Naive thymus-derived CD8-positive, alpha-beta T cell (primary cell): ENCODE measurements at places on chromosomes 2 and 18.

DNA sequence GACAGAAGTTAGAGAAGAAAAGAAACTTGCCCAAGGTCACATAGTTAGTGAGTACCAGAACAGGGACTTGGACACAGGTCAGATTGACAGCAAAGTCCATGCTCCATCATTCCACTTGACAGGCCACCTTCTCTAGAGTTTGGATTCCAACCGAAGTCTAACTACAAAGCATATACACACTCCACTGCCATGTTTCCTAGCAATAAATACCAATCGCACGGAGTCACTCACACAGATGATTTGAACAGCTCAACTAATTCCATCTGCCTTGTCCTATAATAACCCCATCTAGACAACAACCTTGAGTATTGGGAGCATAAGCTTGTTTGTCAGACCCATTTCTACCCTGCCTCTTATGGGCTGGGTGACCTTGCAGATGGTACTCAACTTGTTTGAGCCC lies 334.6 kb upstream of the MGAT5 start:
- DNase-seq: no peak

GRCh38 chr18:12855916-12856315 lies 28.1 kb downstream of the PTPN2 start:
- DNase-seq: no peak

DNA sequence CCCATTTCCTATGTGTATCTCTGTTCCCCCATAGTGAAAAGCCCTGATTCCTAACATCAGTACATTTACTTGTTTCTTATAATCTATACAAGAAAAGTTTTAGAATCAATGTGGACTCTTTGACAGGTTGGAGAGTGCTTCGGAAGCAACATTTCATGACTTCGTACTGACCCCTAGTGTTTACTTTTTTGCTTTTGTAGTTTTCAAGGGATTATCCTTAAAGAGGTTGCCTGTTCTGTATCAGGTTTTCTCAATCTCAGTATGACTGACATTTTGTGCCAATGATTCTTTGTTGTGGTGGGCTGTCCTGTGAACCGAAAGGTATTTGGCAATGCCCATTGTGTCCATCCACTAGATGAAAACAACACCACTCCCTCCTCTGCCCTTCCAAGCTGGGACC lies 43.3 kb upstream of the SERPINB2 start:
- DNase-seq: no peak

- DNase-seq: no peak
Measured at GRCh38 chr2:15069149-15069548, 436.6 kb downstream of the LRATD1 start.

DNA sequence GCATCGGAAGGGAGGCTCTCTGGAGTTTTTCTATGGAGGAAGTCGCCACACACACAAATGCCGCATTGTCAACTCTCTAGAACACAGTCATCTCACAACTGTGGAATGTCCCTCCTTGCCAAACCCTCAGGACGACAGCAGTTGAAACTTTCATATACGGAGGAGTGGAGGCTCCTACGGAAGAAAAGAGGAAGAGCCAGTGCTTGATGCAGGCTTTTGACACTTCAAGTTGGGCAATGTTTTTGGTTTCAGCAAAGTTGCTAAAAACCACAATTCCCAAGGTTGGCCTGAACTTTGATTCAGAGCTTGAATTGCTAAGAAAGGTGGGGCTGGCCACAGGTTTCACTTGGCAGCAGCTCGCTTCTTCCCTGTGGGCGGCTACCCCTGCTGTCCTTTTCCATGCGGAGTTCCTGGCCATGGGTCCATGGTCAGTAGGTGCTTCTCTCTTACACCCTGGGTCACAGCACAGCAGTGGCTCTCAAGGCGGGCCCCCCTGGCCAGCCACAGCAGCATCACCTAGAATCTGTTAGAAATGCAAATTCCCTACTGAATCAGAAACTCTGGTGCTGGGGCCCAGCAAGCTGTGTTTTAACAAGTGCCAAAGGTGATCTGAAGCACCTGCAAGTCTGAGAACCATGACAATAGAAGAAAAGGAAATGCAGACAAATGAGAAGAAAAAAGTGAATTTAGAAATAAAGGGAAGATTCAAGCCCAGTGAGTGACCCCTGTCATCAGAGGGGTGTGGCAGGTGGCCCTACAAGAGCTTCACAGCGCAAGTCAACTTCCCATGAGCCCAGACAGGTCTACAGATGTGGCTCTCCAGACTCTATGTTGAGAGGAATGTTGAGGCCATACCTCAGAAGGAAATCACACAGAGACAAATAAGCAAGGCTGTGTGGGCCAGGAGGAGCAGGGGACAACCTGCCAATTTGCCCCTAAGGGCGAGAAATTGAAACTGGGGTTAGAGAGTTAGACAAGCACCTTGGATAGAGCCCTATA lies 856.4 kb downstream of the RNF144A start:
- no peak for DNase-seq

- no peak for DNase-seq
Measured at GRCh38 chr2:18096836-18097405, 218.5 kb downstream of the KCNS3 start.

DNA sequence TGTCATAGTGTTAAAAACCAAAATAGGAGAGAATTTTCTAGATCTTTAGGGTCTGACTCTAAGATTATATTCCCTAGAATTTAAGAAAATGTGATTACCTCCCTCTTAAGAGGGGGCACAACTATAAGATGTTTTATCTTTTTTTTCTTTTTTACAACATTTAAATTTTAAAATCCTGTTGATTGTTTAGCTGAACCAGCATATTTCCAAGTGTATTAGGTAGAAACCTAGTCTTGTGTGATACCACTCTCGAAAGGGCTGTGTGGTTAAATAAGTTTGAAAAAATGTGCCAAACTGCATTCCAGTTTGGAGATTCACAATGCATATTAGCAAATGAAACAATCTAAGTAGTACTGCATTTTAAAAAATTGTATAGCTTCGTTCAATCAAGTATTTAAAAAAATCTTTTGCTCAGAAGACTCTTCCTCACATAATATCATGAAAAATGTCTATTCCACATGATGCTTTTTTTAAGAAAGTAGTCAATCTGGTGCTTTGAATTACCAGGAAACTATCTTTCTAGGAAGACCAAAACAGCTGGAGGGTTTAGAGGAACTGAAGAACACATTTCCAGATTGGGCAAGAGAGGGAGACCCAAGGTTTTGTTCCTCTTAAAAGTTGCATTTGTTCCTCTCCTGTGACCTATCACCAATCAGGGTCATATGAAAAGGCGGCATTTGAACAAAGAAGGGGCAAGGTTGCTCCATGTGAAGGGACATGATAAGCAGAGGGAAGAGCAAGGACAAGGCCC lies 98.8 kb downstream of the DPP4 start:
- no peak for DNase-seq

DNA sequence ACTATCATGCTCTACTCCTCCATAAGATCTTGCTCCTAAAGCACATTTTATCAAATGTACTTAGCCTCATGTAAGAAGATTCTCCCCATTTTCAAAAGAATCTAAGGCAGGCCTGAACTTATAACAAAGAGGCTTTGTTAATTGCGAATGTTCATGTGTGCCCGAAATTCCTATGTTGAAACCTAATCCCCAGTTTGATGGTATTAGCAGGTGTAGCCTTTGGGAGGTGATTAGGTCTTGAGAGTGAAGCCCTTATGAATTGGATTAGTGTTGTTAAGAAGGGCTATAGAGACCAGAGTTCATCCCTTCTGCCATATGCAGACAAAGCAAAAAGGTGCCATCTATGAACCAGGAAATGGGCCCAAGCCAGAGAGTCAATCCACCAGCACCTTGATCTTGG lies 234.5 kb downstream of the PAX3 start:
- no peak for DNase-seq

GRCh38 chr18:35511428-35511827 lies 13.7 kb upstream of the INO80C start:
- DNase-seq: no peak

GRCh38 chr2:237450583-237450982 lies 36.5 kb upstream of the MLPH start:
- no peak for DNase-seq

GRCh38 chr2:60806595-60806987 lies 50.5 kb downstream of the PAPOLG start:
- DNase-seq: no peak

DNA sequence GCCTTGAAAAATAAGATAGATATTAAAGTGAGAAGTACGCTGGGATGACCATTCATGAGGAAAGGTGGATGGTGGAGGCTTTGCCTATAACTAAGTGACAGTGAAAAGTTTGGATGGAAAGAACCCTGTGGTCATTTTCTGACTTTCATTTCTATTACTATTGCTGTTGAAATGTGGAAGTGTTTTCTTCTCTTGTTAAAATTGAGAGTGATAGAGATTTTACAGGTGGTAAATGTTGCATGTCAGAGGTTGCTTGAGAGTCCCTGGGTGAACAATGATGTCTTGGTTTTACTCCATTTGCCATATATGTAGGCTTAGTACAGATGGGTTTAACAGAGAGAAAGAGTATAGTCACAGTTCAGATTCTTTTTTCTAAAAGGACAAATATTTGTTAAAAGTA lies 18.4 kb downstream of the NCOA1 start:
- no peak for DNase-seq

DNA sequence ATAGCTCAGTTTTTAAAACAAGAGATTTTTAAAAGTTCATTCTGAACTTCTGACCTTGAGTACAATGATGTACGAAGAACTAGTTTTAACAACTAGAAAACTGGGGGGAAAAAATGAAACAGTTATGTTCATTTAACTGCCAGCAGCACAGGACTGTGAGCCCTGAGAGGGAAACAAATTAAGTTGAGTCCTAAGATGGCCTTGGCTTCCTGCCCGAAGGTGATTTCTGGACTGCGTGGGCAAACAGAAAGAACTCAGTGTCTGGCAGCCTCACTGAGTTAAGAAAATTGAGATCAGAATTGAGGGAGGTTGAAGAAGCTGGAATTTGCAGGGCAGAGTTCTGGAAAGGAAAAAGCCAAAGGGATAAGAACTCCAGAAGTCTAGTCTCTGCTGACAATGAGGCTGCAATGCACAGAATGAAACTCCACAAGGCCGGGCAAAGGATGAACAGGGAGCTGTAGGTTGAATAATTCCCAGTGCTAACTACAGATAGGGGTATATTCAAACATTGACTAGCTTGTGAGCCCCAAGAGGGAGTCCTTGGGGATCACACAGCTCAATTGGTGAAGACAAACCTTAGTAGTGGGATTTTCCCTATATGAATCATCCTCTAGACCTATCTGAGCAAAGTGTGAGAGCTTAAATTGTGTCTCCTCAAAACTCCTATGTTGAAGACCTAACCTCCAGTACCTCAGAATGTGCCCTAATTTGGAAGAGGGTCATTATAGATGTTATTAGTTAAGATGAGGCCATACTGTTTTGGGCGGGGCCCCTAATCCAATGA lies 13.1 kb upstream of the CRACDL start:
- no peak for DNase-seq

GRCh38 chr2:176813621-176814049 lies 399.0 kb upstream of the HNRNPA3 start:
- no peak for DNase-seq

DNA sequence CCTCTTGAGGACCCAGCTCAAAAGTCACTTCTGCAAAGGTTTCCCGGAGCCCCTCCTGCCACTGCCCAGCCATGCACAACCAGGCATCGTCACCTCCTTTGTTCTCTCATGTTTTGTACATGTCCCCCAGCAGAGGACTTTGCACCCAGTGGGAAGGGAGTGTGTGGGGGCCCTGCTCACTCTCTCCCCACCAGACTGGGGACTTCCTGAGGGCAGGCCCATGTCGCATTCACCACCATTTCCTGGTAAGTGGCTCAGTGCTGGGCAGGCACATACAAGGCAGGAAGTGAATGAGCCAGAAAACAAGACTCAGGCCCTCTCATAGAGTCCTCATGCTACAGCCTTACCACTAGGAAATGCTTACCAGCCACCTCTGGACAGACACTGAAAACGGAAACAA lies 18.9 kb downstream of the MRPL35 start:
- no peak for DNase-seq

GRCh38 chr2:143745060-143745459 lies 615.8 kb downstream of the ARHGAP15 start:
- DNase-seq: no peak

- DNase-seq: no peak
Measured at GRCh38 chr2:147989102-147989501, 31.4 kb downstream of the ORC4 start.

- no peak for DNase-seq
Measured at GRCh38 chr2:157251932-157252331, 5.6 kb upstream of the GALNT5 start.

DNA sequence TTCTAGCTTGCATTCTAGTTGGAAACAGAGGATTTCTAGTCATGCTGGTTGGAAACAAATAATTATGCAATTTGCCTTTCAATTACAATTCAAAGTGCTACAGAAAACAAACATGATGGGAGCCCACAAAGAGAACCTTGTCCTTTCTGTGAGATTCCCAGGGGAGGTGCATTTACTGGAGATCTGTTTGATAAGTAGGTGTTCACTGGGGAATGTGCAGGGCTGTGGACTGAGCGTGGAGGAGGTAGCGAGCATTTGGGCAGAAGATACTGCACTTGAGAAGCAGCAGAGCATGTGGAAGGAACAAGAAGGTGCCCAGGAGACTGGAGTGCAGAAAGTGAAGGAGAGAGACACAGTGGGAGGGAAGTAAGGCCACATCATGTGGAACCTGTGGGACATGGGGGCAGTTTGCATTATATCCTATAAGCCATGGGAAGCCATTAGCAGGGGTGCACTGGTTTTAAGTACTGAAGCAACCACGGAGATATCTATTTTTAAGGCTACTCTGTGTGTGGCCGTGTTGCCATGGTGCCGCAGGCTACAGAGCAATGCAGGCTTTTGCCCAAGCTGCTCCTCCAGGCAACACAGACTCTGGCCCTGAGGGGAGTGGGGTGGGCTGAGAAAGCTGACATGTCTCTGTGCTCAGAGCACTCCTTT lies 154.0 kb downstream of the ANTXR1 start:
- DNase-seq: no peak

GRCh38 chr18:28153485-28154065 lies 23.4 kb downstream of the CDH2 start:
- no peak for DNase-seq

DNA sequence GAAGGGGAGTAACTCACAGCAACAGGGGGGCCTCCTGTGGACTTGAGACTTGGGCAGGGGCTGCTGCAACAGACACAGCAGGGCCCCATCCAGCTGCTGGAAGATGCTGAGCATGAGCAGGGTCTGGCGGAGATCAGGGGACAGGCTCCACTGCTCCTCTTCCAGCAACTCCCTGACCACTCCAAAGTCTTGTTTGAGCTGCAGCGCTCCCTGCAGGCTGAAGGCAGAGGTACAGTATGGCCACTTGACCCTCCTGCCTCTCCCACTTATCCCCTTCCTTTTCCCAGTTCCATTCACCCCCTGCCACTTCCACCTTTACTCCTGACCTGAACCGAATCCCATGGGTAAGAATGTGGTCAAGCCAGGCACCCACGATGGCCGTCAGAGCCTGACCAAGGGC lies 2.4 kb upstream of the MRPL53 start:
- no peak for DNase-seq

- no peak for DNase-seq
Measured at GRCh38 chr2:60492548-60492947, 60.9 kb downstream of the BCL11A start.

- DNase-seq: no peak
Measured at GRCh38 chr2:71799013-71799575, 345.7 kb downstream of the DYSF start.

DNA sequence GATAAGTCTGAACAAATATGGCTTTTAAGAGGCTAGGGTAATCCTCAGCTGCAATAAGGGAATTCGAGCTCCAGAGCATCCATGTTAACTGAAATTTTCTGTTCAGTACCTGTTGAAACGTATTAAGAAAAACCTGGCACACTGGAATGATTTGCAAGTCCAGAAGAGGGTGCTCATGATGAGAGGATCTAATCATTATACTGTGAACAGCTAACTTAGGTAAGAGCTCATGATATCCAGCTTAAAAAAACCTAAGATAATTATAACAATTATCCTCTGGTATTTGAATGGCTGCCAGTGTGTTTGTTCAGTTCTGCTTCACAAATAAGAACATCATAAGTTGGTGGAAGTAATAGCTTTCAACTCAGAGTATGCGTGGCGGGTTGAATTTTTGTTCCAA lies 1118.3 kb upstream of the DDX18 start:
- DNase-seq: no peak
